ENCODE measurements at places on chromosomes 5 and 9. TPM values are rescaled to one million over a fixed set of nuclear protein-coding genes. Genes with fewer than 3 reads are reported as not detected.

- no peak for DNase-seq
These were observed 29.7 kb downstream of the LARP1 start for GRCh38 chr5:154784856-154785255.

DNA sequence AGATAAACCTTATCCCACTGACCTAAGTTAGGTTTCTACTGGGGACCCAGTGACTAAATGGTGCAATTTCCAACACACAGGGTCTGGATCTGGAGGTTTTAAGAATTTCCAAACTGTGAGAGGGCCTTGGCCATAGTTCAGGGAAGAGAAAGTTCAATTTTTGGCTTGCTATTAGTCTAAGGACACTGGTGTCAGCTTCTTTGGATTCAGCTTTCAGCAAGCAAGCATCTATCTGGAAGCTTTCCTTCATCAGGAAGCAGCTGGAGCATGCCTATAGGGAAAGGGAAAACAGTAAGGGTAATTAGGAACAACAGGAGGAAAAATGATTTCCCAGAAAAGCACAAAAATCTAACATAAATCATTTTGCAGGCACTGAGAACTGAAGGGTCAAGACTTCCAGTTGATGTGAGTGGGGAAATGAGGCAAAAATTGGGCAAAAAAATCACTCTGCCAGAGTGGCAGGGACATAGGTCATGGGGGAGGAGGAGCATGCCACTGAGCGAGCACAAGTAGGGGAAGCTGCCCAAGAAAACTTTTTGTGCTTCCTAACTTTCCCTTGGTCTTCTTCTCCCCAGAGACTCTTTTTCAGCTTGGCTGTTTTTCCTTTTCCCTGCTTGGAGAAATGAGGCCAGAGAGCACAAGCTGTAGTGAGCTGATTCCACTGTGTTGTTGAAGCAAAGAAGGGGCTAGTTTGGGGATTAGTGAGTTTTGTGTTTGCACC is 299.6 kb downstream of the FGF10 start:
- DNase-seq: peak; percentile 33

GRCh38 chr9:120711841-120712538 is 2.3 kb downstream of the MEGF9 start:
- no peak for DNase-seq

GRCh38 chr5:180808461-180809000 is 5.9 kb upstream of the MGAT1 start:
- no peak for DNase-seq

DNA sequence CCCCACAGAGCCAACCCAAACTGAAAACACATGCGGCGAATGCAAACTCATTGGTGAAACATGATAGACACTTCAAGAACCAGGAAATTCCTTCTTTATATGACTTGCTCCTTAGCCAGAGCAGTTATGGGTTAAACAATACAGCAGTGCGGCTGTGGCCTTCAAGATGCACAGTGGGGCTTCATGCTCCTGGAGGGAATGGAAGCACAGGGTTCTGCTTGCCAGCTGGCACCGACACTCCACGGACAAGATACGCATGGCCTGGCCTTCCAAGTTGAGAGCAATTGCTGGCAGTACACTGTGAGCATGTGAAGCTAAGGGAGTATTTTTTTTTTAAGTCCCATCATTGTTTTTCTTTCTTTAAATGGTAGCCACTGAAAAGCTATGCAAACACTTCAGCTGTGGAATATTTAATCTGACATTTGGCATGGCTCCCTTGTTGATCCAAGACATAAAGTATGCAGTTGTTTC is 451.6 kb upstream of the CD180 start:
- peak; percentile 61 for DNase-seq

DNA sequence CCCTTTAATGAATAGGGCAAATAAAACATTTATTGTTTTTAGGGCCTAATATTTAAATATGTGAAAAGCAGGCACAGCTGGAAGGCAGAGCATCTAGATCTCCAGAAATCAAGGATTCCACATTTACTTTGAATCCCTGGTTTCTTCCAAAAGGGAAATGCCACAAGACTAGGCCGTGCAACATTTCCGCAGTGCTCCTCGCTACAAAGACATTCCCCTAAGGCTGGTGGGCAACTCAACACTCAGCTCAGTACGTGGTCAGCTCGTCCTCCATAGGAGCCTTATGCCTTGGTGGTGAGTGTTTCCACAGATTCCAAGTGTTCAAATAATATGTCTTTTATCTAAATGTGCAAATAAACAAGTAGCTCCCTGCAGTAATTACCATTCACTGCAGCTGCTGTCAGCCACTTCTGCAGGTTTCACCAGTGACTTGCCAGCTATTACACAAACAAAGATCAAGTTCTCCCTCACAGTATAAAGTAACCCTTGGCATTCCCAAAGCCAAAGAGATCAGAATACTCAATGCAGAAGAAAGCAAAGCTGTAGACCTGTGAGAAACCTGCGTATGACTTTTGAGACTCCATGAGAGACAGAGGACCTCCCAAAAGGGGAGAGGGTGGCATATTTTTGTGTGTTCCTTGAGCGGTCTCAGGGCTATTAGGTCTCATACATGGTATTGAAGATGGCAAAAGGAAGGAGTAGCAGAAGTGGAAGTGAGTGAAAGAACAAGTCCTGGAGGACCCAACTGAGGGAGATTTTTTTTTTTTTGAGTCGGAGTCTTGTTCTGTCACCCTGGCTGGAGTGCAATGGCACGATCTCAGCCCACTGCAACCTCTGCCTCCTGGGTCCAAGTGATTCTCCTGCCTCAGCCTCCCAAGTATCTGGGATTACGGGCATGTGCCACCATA is 38.0 kb upstream of the TENT2 start:
- DNase-seq: no peak

The GLE1 gene
- 32.1 TPM for polyA plus RNA-seq
